CMK (cell line): ENCODE measurements at places on chromosomes 2 and 18.

GRCh38 chr18:37343542-37343851 lies 222.1 kb downstream of the CELF4 start:
- DNase-seq, result no peak

GRCh38 chr2:191999101-191999841 lies 152.4 kb upstream of the CAVIN2 start:
- DNase-seq, result no peak

DNA sequence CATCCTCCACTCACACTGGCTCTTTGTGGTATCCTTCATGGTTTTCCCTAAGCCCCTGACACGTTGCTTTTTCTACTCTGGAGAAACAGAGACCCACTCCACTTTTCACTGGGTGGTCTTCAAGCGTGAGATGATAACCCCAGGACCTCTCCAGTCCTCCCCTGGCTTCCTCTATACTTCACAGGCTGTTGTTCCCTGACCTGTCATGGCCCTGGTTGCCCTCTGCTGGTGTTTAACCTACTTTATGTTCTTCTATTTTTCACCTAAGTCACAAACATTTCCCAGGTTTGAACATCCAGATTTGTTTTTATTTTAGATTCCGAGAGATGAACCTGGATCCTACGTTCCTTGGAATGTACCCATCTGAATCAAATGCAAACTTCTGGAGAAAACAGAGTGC lies 84.5 kb downstream of the AOX1 start:
- DNase-seq, result no peak

DNA sequence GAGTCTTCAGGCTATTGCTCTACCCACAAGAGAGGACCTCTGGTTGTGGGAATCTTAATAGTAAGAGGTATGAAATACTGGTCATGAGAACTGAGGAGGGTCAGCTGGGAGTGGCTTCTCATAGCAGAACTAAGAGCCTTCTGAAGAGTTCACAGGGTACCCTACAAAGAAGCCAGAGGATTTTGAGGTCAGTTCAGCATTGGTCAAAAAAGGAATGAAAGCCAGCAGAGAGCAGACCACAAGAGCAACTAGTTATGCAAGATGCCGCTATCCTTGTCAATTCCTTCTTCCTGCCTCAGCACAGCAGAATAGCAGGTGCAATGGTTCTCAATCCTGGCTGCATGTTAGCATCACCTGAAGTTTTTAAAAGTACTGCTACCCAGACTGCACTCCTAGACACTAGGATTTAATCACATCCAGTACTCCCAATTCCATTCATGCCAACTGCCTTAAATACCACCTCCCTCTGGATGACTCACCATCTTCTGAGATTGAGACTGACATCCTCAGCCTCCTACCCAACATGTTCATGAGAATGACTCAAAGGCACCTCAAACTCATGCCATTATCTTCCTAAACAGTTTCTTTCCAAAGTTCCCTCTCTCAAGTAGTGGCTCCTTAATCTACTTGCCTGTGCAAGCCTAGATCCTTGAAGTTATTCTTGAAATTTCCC lies 81.0 kb upstream of the RBMS1 start:
- no peak for DNase-seq

- no peak for DNase-seq
Observed at GRCh38 chr18:37871561-37871960, 306.0 kb upstream of the CELF4 start.

- no peak for DNase-seq
Observed at GRCh38 chr2:114283774-114284173, 158.7 kb upstream of the DPP10 start.

DNA sequence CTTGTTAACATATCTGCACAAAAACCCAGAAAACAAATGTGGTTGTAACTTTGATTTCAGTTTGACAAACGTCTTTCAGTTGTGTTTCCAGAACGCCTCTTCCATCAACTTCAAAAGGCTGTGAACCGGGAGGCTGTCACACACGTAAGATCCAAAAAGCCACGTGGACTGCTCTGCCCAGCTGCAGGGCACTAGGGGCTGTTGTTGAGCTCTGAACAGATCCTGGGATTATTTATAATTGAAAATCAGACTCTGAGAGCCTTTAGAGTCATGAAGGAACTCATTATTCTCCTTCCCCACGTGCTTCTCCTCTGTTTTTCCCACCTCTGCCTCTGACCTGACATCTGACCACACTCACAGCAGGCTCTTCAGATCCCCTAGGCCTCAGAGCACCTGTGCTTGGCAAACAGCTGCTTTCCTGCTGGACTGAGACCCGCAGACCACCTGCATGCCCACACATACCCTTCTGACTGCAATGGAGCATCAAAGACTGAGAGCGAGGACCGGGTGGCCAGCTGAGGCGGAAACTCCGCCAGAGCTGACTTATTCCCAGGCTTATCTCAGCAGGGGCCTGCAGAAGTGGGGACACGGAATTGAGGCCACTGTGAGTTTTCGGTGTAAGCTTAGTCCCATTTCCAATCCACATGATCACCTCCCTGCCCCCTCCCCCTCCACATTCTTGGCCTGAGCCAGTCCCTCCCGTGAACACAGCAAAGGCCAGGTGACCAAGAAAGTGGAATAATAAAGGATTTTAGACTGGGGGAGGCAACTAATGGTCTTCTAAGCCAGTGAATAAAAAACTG lies 114.8 kb downstream of the ATL2 start:
- DNase-seq, result no peak

DNA sequence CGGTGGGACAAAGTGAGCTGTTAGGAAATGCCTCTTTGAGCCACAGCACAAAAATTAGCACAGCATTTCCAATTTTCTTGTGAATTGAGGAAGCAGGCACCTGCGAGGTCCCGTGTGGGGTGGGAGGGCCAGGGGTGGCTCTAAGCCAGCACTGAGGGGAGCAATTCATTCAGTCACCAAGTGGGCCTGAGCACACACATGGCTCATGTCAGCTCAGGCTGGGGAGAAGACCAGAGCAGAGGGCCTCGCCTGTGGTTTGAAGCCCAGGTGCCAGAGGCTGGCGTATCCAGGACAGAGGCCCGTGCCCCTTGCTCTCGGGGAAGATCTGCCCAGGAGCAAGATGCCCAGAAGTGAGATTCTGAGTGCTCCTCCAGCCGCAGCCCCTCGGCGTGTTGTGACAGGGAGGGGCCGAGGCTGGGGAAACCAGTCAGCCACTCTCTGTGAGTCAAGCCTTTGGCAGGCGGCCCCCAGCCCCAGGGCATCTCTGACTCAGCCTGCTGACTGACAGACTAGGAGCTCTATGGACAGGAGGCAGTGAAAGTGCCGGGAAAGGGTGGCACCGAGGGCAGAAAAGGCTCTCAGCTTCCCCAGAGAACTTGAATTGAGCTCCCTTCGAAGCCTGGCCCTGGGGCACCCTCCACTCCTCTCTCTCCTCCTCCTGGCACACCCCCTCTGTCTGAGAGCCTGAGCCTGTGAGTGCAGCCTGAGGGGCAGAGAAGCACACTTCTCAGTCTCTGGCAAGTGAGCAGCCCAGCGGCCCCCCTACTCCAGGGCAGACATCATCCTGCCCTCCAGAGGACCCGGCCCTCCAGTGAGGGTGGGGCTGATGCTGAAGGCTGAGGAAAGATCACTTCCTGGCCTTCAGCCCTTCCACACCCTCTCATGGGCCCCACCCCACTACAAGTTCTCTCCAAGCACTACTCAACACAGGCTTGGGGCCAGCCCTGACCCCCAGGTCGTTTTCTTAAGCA lies 32.3 kb downstream of the CYP26B1 start:
- no peak for DNase-seq

DNA sequence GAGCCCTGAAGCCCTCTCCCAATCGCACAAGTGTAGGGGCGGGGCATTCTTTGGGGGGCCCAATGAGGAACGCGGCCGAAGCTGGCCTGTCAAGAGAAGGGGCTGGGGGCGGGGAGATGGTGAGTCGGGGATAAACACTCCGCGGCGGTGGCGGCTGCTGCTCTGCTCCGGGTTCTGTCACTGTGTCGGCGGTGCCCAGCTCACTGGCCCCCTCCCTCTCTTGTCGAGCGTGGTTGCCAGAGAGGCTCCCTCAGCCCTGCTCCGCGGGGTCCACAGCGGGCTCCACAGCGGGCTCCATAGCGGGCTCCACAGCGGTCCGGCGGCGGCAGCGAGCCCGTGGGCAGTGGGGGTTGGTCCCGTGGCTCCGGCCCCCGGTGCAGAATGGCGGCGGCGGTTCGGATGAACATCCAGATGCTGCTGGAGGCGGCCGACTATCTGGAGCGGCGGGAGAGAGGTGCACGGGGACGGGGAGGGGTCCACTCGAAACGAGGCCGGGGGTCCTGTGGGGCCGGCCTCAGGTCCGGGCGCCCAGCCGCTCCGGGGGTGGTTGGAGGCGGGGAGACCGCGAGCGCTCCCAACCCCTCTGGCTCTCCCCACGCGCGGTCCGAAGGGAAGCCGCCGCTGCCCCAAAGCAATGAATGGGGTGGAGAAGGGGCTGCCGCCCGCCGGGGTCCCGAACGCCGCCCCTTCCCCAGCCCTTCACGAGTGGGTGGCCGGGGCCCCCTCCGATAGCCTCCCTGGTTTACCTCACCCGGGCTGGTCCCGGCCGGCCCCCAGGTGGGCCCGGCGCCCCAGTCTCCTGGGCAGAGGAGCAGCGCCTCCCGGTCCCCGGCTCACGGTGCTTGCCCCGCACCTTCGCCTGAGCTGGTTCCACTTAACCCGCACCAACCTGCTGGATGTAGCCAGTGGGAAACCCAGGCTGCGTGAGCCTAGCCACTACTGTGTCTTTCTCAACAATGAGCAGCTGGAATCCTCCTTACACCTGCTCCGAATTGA lies at the start of gene MXD1:
Gene MXD1 (plus strand): TSS at position 160 of the 996 bp plus-strand sequence. CDS start 222 bp downstream, at position 382.
- no peak for DNase-seq

- no peak for DNase-seq
Observed at GRCh38 chr2:170680172-170680941, 34.8 kb upstream of the SP5 start.

DNA sequence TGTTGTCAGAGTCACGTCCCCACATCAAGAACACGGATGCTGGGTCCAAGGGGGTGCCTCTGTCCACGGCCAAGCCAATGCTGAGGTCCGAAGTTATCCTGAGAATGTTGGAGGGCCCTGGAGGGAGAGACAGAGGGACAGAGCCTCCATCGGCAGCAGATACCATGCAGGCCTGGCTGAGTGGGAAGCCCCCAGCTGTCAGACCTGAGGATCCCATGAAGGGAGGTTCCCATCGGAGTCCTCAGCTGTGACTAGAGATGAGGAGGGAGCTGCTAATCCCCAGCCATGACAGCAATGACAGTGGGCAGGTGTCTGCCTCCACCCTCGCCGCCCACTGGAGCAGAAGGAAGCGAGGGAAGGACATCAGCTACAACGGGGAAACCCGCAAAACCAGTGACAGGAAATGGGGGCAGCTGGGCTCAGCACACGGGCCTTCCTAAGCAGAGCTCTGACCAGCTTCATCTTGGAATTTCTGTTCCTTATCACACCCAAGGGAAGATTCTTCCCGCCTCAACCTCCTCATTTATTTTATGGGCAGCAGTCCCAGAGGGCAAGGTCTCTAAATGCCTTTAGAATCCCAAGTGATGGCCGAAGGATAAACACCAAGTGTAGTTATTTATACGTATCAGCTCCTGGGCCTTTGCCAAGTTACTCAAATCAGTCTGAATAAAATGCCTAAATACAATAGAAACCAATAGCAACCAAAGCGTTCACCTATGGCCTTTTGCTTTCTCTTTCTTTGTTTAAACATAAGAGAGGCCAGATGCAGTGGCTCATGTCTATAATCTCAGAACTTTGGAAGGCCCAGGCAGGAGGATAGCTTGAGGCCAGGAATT lies 32.2 kb downstream of the FAM178B start:
- DNase-seq, result peak; percentile 14

GRCh38 chr2:147297820-147298219 lies 547.0 kb upstream of the ACVR2A start:
- DNase-seq, result no peak

DNA sequence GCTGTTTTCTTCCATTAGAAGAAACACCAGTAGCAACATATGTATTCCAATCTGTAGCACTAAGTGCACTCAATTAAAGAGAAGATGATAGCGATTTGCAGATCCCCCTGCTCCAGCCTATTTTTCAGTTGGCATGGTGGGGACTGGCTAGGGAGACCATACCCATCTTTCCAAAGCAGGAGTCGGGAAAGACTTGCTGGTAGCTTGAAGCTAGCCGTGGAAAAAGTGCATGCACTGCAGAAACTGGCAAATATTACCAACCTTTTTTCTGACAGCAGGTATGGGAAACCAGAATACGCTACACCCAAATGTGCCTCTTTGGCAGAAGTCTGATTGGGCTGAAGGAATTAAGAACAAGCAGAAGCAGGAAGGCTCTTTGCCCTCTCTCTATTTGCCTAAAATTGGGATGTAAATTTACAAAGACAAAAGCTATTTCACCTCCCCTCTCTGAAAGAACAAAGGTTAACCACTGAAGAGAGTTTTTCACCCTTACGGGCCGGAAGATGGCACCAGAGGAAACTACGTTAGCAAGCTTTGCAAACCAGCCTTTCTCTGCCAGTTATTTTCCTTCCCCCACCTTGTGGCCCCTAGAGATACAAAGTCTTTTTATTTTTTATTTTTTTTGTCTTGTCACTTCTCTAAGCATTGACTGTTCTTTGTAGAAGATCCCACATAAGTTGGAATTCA lies 273.1 kb downstream of the DLGAP1 start:
- no peak for DNase-seq

DNA sequence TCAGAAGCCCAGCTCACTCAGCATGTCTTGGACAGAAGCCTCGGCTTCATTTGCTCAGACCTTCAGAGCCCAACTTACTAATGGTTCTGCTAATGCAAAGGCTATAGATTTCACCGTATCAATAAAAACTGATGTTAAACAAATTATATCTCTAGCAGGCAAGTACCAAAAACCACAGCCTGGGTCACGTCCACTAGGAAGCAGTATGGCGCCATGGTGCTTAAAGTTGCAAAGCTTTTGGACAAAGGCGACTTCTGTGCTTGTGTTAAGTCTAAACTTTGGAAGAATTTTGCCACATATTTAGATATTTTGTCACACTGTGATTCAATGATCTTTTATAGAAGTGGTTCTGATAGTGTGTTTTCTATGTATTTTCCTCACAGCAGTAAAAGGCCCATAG lies 276.8 kb upstream of the PARD3B start:
- no peak for DNase-seq

- DNase-seq, result no peak
Observed at GRCh38 chr2:171163261-171163660, 2.6 kb upstream of the TLK1 start.

DNA sequence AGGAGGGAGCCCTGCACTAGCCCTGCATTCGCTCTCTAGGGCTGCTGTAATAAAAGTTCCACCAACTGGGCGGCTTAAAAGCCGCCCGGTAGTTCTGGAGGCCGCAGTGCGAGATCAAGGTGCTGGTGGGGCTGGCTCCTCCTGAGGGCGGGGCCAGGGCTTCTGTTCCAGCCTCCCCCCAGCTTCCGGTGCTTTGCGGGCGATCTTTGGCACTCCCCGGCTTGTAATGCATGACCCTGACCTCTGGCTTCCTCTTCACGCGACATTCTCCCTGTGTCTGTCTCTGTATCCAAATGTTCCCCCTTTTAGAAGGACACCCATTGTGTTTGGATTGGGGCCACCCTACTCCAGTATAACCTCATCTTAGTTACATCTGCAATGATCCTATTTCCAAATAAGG lies 84.5 kb downstream of the ZCCHC2 start:
- DNase-seq, result no peak

GRCh38 chr18:59087391-59087790 lies 52.3 kb upstream of the SEC11C start:
- no peak for DNase-seq

- no peak for DNase-seq
Observed at GRCh38 chr2:98086491-98087446, at the start of gene VWA3B. TSS of gene VWA3B (plus strand) at chr2:98087167. CDS start at chr2:98093093, 5,926 bp downstream.
